ENCODE measurements at places on chromosomes 1 and 21. TPM values are rescaled to one million over a fixed set of nuclear protein-coding genes. Genes with fewer than 3 reads are reported as not detected.

DNA sequence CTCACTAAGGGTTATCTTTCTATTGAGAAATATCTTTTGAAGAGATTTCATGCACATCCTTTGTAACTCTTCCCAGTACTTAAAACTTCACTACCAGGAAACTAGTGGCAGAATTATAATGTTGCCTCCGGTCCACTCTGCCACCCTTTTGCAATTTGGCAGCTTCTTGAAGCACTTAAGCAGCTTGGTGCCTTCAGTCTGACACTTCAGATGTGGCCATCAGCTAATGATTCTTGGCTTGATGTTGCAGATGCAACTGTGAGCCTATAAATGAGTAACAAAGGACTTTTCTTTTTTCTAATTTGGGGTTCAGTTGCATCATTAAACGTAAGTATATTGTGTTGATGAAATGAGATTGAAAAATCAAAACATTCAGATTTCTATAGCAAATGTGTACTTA lies 187.5 kb upstream of the C21orf91 start:
- no peak for DNase-seq

- no peak for DNase-seq
Observed at GRCh38 chr1:167938080-167938636, 1.3 kb upstream of the MPC2 start.

DNA sequence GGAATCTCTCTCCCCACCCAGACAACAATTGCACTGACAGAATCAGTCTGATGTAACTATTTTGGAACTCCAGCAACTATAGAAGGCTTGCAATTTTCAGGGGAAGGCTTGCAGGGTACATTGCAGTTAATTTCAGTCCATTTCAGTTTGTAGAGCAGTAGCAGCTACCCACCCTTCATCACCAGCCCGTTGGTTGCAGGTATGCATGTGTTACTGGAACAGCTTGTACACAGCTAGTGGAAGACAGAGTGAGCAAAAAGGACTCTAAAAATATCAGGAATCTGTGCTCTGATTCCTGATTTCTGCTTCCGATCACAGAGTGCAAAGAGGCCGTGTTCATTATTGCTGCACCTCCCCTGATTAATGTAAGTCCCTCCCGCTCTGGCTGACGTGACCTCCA lies 449.0 kb downstream of the NPHP4 start:
- no peak for DNase-seq

DNA sequence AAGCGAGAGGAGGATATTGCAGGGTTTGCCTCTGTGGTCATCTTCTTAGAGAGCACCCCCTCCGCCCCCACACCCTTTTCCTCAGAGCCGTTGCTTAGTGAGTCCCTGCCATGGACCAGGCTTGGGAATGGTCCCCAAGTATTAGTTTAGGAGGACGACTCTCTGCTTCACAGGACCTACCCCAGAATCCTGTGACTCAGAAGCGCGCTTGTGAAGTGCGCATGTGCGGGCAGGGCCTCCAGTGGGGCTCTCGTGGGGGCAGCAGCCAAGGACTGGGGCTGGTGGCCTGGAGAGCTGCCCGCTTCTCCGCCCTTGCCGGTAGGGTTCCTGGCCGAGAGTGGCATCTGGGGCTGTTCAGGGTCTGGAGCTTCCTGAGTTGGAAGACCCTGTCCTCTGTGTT lies 37.3 kb upstream of the HMGN1 start:
- DNase-seq: peak; percentile 63

- DNase-seq: peak; percentile 67
Observed at GRCh38 chr1:230713915-230714764, at the start of gene AGT. Gene AGT, minus strand, starts transcription at chr1:230714122. Its CDS starts 3,299 bp downstream, at chr1:230710823.

Gene DNAJC11
- total RNA-seq: 42.9 TPM

Gene C1QB
- 43.6 TPM for total RNA-seq

Gene CELA3A
- 3.3 TPM for total RNA-seq

Gene SH2D2A
- 0.40 TPM for total RNA-seq
